Activated T-helper 1 cell treated with anti-CD3 and anti-CD28 coated beads, Interleukin-12 subunit alpha, Interleukin-12 subunit beta, Interleukin-2, Interleukin-4 antibody, amounts not matched to agents 30 ng/mL and 10 ng/mL and 1 ng/mL, durations not matched to agents 14 hours and 24 hours and 36 hours (primary cell): ENCODE measurements at places on chromosomes 12 and 14. TPM values are rescaled to one million over a fixed set of nuclear protein-coding genes. Genes with fewer than 3 reads are reported as not detected.

DNA sequence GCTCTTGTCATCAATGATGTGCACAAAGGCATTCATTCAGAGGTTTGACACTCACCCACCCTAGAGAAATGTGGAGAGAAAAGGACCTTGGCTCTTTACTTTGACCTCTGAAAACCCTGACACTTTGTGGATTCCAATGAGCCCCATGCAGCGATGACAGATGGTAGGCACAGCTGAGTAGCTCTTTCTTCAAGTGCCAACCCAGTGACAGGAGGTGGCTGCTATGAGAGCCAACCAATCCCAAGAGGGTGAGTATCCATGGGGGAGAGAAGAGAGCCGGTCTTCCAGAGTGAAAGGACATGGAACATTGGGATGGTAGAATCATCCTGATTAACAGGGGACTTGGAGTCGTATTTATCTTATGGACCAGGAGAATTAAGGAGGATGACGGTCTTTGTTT lies 17.8 kb downstream of the SLC8A3 start:
- peaks cover 8% of the 10 kb centered on the region for H3K27me3 ChIP-seq
- H3K4me1 ChIP-seq = no peaks in the 10 kb centered on the region
- no peak for DNase-seq
- no peak overlapping the region for H3K4me3 ChIP-seq
- H3K27ac ChIP-seq = no peak overlapping the region
- H3K36me3 ChIP-seq = no peaks in the 10 kb centered on the region

DNA sequence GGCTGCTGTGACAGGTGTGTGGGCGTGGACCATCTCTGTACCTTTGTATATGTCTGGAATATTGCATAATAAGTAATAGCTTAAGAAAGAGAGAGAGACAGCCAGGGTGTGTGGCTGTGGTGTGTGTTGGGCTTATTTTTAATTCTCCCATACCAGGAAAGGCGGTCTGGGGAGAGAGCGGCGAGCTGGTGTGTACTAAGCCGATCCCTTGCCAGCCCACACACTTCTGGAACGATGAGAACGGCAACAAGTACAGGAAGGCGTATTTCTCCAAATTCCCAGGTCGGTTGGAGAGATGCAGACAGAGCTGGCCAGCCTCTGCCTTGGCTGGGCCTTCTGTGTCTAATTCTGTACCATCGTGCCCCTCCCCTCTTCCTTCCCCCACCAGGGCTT lies 63.9 kb downstream of the AACS start:
- H3K4me3 ChIP-seq = no peak overlapping the region
- no peaks in the 10 kb centered on the region for H3K27me3 ChIP-seq
- peaks cover 4% of the 10 kb centered on the region for H3K36me3 ChIP-seq
- DNase-seq = no peak
- no peaks in the 10 kb centered on the region for H3K4me1 ChIP-seq

DNA sequence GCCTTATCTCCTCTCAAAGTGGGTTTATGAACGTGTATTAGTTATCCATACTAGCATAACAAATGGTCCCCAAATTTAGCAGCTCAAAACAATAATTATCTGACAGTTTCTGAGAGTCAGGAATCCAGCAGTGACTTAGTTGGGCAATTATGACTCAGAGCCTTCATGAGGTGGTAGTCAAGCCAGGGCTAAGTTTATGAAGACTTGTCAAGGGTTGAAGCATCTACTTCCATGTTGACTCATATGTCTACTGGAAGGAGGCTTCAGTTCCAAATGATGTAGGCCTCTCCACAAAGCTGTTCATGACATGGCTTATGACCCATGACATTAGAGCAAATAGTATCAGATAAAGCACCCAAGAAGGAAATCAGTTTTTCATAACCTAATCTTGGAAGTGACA lies 73.2 kb downstream of the IPO8 start:
- no peaks in the 10 kb centered on the region for H3K36me3 ChIP-seq
- H3K4me1 ChIP-seq = peaks cover 7% of the 10 kb centered on the region
- no peak for DNase-seq
- no peak overlapping the region for H3K4me3 ChIP-seq

Gene EMP1
- 29.6 and 33.6 TPM in 2 replicates for total RNA-seq

DNA sequence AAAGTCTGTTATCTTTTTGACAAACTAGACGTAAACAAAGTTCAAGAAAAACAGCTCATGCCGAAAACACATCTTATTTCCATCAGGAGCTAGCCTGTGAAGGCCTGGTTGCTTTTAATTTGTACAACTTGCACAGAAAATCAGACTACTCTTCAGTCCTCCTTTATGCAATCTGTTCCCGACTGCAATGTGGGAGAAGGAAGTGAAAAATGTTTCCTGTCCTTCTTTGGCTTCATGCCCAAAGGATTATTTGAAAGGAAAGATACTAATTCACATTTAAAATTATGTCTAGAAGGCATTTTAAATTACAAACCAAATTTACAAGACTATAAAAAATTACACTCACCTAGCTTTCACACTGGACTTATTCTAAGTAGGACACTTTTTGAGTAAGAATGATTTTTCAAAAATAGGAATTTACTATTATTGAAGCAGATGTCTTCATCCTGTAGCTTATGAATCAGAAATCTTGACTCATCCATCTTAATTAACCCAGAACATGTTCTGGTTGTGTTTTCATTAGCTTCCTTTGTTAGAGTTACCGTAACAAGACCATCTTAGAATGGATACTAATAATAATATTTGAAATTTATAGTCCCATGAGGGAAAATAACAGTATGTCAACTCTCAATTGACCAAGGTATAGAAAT lies 272.6 kb downstream of the PRKD1 start:
- no peak overlapping the region for H3K27ac ChIP-seq
- no peak overlapping the region for H3K4me3 ChIP-seq
- no peaks in the 10 kb centered on the region for H3K27me3 ChIP-seq
- no peaks in the 10 kb centered on the region for H3K36me3 ChIP-seq
- no peak for DNase-seq

Gene C12orf50
- total RNA-seq = 0.07 TPM in 1 of 2 replicates, not detected in the other

Gene CCER1
- not detected in 2 replicates for total RNA-seq
